Parietal lobe (tissue), 2 donors: ENCODE measurements at places on chromosomes 3 and 15. TPM values are rescaled to one million over a fixed set of nuclear protein-coding genes. Genes with fewer than 3 reads are reported as not detected.

Gene TMEM212
- not detected for total RNA-seq

Gene KLF15
- total RNA-seq: 3.1 TPM

Gene RUVBL1
- 47.3 TPM for total RNA-seq

Gene PLS1
- 0.94 TPM for total RNA-seq

Gene SLC12A1
- 2.2 TPM for total RNA-seq

Gene LRRC28
- 66.0 TPM for total RNA-seq

Gene HTR3E
- total RNA-seq: not detected

Gene FBXO45
- 37.2 TPM for total RNA-seq

Gene LYSMD2
- 16.6 TPM for total RNA-seq

Gene GJD2
- total RNA-seq: 0.94 TPM

Gene AGTR1
- total RNA-seq: 0.31 TPM

Gene PLA2G4D
- not detected for total RNA-seq

Gene SV2B
- total RNA-seq: 34.7 TPM

Gene AP3B2
- total RNA-seq: 104 TPM

Gene ONECUT1
- total RNA-seq: not detected

Gene CYP19A1
- total RNA-seq: not detected

Gene ADAMTS7
- 26.3 TPM for total RNA-seq

Gene CGNL1
- 5.3 TPM for total RNA-seq

Gene RNU5B-1
- not detected for total RNA-seq

Gene ARL14
- total RNA-seq: not detected

Gene ITGB5
- 19.7 TPM for total RNA-seq

Gene ALDH1A2
- total RNA-seq: 1.9 TPM

Gene ADGRG7
- not detected for total RNA-seq

Gene GP9
- total RNA-seq: not detected

Gene ANKDD1A
- 27.2 TPM for total RNA-seq

Gene FAM240A
- not detected for total RNA-seq

Gene LRTM1
- total RNA-seq: not detected

Gene UBAP1L
- total RNA-seq: 12.5 TPM

Gene CX3CR1
- 11.6 TPM for total RNA-seq

Gene STAG1
- total RNA-seq: 107 TPM

Gene ISLR
- total RNA-seq: 1.6 TPM

Gene ABHD17C
- 13.5 TPM for total RNA-seq

Gene EIF4E3
- 19.7 TPM for total RNA-seq

Gene ZPLD1
- not detected for total RNA-seq

Gene EXD1
- total RNA-seq: 0.63 TPM

Gene ABHD2
- total RNA-seq: 90.1 TPM

Gene NMB
- 2.2 TPM for total RNA-seq

Gene KLF13
- total RNA-seq: 48.5 TPM

Gene UROC1
- total RNA-seq: not detected

Gene RPS27L
- 16.3 TPM for total RNA-seq

Gene NEK10
- 42.9 TPM for total RNA-seq

Gene DNAJA4
- total RNA-seq: 50.1 TPM

Gene UQCRC1
- total RNA-seq: 145 TPM

Gene DNASE1L3
- not detected for total RNA-seq

Gene SPTSSB
- 4.1 TPM for total RNA-seq

Gene SCG3
- 52.9 TPM for total RNA-seq

Gene ATP2B2
- total RNA-seq: 109 TPM

Gene LDHAL6B
- total RNA-seq: not detected

Gene ECE2
- total RNA-seq: 6.9 TPM

Gene SUMF1
- total RNA-seq: 44.1 TPM

Gene ROBO2
- 526 TPM for total RNA-seq

Gene TRPM1
- total RNA-seq: not detected

Gene VILL
- total RNA-seq: 17.5 TPM

Gene ANKRD34C
- not detected for total RNA-seq

Gene SLC38A3
- 8.1 TPM for total RNA-seq

Gene SPESP1
- 2.5 TPM for total RNA-seq

Gene CLSTN2
- total RNA-seq: 33.2 TPM

Gene CACNA2D2
- total RNA-seq: 4.1 TPM
